ENCODE measurements at places on chromosomes 2 and 18.

DNA sequence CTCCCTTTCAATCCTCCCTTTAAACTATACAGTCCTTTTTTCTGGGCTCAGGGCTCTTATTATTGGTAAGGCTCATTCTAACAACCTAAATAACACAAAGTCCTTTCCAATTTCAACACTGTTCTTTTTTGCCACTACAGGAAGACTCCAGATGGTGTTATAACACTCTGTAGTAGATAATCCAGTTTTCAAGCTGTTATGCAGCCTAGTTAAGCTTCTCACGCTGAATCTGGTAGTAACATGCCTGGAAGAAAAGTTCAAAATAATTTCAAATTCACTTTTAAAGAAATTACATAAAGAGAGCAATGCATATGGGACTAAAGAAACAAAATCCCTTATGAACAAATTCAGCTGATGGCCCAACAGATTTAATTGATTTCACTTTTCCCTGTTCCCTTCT, 3.2 kb upstream of the MPP4 start:
- DNase-seq, result no peak

- DNase-seq, result no peak
Observed at GRCh38 chr2:235638541-235639427, 144.9 kb downstream of the AGAP1 start.

- no peak for DNase-seq
Observed at GRCh38 chr18:54386043-54386442, 28.3 kb downstream of the C18orf54 start.

DNA sequence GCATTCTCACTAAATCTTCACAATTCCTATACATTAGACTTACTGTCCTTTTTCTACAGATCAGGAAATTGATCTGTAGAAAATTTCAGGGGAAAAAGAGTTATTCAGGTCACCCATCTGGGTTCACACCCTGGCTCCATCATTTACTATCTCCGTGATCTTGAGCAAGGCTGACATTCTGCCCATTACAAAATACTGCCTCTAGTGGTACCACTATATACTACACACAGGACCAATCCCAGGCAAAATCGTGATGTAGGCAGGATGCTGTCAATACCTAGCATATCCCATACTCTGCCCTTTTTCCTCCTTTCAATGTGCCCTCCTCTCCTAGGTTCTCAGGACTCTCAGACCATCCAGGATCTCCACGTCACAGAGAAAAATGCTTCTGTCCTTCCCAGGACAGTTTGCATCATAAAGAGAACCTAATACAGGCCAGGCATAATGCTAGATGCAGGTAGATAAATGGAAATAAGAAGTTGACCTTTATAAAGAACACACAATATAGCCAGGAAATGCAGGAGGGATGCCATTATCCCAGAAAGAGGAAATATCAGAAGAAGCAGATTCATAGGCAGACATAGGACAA, 101.9 kb downstream of the CDH20 start:
- no peak for DNase-seq

GRCh38 chr18:14941256-14941655, 193.3 kb downstream of the ANKRD30B start:
- DNase-seq, result no peak

- no peak for DNase-seq
Observed at GRCh38 chr2:1911811-1912210, 167.5 kb upstream of the PXDN start.

DNA sequence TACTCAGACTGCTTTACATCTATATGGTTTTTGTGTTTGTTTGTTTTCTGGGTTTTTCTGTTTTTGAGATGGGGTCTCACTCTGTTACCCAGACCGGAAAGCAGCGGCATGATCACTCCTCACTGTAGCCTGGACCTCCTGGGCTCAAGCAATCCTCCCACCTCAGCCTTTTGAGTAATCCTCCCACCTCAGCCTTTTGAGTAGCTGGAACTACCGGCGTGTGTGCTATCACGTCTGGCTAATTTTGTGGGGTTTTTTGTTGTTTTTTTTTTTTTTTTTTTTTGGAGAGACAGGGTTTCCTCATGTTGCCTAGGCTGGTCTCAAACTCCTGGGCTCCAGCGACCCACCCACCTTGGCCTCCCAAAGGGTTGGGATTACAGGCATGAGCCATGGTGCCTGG, 9.1 kb downstream of the MAP3K2 start:
- no peak for DNase-seq

- DNase-seq, result no peak
Observed at GRCh38 chr2:64937687-64938491, 51.3 kb upstream of the SLC1A4 start.

GRCh38 chr2:69781321-69782248, 39.7 kb downstream of the ANXA4 start:
- no peak for DNase-seq

- no peak for DNase-seq
Observed at GRCh38 chr2:45291296-45291701, 282.0 kb upstream of the SIX2 start.

GRCh38 chr18:56721031-56721430, 69.9 kb downstream of the WDR7 start:
- no peak for DNase-seq

DNA sequence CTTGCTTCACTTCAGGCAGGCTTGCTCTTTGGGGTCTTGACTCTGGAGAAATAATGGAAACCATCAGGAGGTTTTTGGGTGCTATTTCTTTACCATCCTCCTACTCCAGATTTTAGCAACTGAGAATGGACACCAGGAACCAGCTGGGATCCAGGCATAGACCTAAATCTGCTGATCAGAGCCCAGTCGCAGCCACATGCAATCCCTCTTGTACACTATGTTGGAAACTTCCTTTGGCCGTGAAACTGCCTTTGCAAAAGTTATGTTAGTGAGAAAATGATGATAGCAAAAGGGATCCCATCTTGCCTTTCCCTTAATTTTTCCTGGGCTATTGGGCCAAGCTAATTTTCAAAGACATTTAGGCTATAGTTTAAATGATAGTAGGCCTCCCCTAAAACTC, 158.8 kb upstream of the ARL4C start:
- no peak for DNase-seq

GRCh38 chr2:95345563-95346230, 48.5 kb downstream of the KCNIP3 start:
- DNase-seq, result no peak

- no peak for DNase-seq
Observed at GRCh38 chr2:149422337-149422990, 92.1 kb downstream of the LYPD6 start.

DNA sequence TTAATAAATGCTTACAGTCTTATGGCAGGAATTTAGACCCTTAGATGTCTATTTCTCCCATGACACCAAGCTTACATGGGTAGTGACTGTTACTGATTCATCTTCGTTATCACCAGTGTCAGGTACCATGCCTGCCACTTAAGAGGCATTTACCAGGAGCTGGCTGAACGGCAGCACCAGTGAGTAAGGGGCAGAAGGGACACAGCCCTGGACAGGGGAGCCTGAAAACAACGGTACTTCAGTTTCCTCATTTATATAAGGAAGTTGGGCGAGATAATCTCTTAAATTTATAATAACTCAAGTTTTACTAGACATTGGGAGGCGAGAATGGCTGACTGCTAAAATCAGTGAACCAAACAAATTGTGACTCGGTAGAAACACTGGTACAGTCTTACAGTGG, 1.2 kb downstream of the COA5 start:
- no peak for DNase-seq

GRCh38 chr2:191488135-191488534, 189.8 kb upstream of the NABP1 start:
- no peak for DNase-seq

DNA sequence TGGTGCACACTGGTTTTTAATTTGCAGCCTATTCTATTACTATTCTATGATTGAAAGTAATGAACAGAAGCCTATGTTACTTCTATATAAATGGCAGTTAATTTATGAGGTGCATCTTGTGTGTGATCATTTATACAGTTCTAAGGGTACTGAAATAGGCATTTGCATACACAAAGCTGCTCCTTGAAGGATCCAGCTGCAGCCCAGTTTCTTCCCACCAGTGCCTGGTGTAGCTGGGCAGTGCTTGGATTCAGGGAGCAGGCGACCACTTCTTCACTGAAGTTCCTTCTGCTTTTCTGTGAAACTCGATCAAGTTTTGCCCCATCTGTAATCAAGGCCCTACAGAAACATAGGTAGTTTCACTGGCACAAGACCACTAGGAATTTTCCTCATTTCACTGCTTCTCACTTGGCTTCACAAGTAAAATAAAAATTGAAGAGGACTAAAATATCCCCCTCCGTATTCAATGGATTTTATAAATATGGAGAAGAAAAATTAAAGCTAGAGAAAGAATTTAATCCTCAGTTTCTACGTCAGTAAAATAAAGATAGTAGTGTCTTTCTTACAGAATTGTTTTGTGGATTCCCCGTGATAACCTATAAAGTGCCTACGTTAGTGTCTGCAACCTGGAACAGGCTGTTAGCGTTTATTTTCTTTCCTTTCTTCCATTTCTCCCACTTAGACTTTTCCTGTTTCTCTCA, 1.7 kb upstream of the LPIN2 start:
- no peak for DNase-seq

DNA sequence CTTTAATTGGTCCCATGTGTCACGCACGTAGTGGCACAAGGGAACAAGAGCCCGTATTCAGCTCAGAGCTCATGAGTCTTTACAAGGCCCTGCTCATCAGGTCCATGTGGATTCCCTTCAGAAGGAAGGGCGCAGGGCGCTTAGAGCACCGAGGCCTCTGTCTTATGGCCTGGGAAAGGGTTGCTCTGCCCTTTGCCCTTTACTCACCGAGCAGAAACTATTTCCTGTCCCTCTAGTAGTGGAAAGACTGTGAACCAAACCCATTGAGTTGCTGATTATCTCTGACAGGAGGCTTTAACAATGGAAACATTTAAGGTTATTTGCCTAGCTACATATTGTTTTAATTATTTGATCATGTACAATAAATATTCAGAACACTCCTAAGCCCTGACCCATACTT, 102.0 kb upstream of the ACAA2 start:
- DNase-seq, result no peak

DNA sequence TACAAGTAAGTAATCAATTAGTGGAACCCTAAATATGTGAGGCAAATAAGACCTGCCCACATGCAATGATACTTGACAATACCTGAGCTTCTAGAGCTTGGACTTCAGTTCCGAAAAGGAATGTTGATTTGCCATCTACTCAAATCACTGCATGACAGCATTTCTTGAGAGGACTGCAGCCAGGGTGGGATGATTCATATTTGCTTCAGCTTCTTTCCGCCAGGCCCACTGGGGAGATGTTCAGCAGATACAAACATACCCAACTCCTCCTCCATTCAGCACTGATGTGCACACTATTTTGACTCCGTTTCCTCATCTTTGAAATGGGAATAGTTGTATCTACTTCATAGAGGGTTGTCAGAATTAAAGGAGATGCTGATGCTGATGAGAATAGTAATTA, 28.8 kb upstream of the TMEM177 start:
- no peak for DNase-seq

- DNase-seq, result no peak
Observed at GRCh38 chr2:174794851-174795374, 30.6 kb upstream of the CHRNA1 start.

DNA sequence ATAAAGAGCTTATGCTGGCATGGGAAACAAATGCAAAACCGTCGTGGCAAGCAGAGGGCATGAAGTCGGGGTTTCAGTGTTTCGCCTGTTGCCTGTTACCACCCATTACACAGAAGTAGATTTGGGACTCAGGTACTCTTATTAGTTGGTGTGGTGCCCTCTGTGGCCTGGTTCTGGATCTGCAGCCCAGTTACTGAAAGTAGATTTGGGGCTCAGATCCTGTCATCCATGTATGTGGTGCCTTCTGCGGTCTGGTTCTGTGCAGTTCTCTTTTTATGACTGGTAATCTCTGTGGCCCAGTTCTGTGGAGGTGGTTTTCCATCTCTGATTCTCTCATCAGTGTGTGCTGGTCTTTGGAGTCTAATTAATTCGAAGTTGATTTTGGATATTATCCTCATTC, 45.2 kb downstream of the ADNP2 start:
- no peak for DNase-seq

DNA sequence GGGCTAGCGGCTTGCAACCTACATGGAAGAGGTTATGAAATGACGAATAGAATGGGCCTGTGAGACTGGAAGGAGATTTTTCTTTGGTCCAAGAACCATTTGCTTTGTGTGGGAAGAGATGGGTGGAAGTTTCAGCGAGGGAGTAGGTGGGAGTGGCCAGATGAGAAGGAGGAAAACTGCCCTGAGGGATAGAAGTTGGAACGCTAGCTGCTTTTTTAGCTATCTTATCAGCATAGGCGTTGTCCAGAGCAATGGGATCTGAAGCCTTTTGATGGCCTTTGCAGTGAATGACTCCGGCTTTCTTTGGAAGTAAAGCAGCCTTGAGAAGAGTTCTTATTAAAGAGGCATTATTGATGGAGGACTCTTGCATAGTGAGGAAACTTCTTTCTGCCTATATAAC, 52.4 kb downstream of the SPTBN1 start:
- no peak for DNase-seq

DNA sequence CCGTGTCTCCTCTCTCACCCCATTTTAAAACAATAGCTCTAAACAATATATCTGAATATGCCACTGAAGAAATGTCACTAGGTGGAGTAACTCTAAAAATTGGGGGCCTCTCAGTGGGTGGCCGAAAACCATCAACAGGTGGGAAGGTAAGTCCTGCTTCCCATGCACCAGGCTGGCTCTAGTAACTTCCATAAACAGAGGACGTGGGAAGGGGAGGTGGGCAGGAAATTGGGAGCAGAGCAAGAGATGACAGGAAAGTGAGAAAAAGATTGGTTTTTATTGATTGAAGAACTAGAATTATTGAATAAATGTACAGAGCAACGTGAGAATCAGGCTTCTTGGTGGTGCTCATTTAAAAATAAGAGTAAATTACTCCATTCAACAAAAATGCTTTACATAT, 170.4 kb downstream of the SOCS6 start:
- no peak for DNase-seq

DNA sequence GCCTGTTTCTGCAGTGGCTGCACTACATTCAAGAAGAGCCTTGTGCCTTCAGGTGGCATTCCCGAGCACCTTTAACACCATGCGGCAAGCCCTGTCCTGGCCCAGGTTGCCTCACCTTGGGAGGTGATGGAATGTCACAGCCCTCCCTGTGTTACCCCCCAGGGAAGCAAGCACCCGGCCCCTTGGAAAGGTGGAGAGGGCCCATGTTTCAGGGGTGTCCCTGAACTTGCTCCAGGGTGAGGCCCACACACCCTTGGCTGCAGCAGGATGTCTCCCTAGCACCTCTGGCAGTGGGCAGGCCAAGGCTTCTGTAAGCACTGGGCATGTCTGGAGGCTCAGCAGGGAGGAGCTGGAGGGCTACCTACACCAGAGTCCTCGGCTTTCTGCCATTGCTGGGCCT, 29.3 kb upstream of the ACAA2 start:
- DNase-seq, result no peak

DNA sequence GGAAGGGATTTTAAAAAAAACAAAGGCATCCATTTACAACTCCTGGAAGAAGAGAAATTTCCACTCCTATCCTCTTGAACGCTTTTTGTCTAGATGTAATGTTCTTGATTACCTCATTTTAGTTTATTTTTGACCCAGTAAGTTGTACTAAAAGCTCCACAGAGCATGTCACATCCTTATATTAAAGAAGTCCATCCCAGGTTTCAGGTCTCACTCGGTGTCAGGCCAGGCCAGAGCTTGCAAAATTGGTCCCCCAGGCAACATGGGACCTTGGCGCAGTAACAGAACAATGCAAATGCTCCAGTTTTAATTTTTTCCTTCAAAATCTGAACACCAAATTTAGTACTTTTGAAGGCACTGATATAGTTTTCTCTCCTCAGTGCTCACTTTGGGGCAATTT, 218.4 kb upstream of the REV1 start:
- DNase-seq, result no peak

GRCh38 chr2:24617424-24617823, 126.4 kb downstream of the NCOA1 start:
- DNase-seq, result no peak

- DNase-seq, result no peak
Observed at GRCh38 chr2:233356546-233357308, 2.4 kb downstream of the DGKD start.

All from cortex of kidney (tissue), 1 donor.